ENCODE measurements at places on chromosomes 3 and 15.
A peak's percentile ranks its signal among the peaks of the same experiment; 100 is the strongest.

DNA sequence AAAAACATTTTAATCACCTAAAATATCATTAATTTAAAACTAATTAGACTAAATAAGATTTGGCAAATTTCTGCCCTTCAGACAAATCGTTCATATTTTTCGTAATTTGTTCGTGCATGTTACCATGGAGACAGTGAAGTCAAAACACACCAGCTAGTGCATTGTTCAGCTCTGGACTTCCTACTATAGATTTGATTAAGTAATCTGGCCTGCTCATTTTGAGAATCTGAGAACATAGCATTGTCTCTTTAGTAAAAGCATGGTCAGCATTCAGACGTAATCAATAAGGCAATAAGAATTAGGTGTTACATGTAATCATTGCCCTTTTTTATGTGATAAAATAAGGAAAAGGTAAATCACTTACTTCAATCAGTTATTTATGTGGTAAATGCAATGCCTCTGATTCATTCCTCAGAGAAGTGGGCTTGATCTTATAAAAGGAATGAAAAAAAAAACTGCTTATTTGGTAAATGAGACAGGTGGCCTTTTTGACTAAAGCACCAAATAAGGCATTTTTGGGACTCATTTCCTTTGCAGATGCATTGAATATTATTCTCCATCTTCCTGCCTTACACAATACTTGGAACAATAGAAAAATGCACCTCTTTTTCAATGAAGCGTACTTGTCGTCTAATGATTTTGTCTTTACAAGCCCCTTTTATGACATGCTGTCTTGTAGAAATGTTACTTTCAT is 84.5 kb upstream of the FNDC3B start:
- no peak for DNase-seq

GRCh38 chr3:128050597-128050996 is 1.6 kb upstream of the SEC61A1 start:
- no peak for DNase-seq

- no peak for DNase-seq
Measured at GRCh38 chr3:45988804-45989203, 6.8 kb downstream of the FYCO1 start.

GRCh38 chr3:156582532-156583183 is 27.7 kb upstream of the SSR3 start:
- DNase-seq, result no peak

DNA sequence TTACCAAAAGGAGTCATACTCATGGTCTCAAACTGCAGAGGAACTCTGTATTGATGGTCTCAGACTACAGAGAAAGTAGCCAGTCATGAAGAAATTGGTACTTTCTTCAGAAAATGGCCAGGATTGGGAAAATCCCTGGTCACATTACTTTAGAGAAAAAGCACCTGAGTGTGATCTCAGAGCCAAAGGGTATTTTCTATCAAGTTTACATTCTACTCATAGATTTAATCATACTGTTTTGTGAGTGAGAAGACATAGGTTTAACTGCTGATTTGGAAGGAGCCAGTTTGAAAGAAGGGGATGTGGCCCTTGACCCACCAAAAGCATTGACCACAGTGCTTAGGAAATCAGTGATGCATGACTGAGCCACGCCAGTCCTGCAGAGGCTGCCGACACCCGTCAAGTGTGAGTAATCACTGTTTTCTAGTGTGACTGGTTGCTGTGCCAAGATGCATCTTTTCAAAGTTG is 203.6 kb downstream of the AKAP13 start:
- DNase-seq, result no peak

DNA sequence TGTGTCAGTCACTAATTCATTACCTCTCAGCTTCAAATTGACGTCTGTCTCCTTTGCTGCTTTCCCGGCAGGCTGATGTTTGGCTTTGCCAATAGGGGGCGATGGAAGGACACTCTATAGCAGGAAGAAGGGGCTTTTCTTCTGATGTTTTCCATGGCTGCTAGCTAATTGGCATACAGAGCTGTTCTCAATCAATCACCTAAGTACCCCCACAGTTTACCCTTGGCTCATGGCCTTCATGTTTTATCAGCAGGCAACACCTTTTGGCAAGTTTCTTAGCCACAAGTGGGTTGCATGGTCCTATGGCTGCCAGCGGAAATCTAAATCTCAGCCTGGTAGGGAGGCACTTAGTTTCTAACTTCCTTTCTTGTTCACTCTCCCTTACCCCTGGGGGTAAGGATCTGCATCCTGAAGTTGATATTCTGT is 45.0 kb downstream of the ESYT3 start:
- no peak for DNase-seq

GRCh38 chr3:159711560-159712333 is 276.9 kb upstream of the IL12A start:
- DNase-seq, result no peak

DNA sequence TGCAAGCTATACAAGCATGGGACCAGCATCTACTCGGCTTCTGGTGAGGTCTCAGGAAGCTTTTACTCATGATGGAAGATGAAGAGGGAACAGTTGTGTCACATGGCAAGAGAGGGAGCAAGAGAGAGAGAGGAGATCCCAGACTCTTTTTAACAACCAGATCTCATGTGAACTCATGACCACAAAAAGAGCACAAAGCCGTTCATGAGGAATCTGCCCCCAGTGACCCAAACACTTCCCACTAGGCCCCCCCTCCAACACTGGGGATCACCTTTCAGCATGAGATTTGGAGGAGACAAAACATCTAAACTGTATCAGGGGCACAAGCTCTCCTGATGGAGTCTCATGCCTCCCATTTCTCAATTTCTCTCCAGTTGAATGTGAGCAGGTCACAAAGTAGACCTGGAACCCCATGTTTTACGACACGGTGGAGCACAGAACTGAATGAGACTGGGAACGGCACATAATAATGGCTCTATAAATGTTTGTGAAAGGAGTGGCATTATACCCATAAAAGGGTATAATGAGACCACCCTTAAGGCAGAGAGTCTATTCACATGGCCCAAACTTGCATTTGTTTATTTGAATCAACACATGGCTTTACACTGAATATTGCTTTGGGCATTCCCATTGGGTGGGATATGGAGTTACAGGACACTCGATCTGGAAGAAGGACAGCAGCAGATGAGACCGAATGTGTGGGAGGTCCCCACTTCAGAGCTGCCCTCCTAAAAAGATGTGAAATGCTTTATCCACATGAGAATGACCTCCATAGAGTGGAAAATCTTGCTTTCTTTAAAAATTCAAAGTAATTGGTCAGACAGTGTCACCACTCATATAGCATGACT is 38.8 kb downstream of the IL16 start:
- no peak for DNase-seq

DNA sequence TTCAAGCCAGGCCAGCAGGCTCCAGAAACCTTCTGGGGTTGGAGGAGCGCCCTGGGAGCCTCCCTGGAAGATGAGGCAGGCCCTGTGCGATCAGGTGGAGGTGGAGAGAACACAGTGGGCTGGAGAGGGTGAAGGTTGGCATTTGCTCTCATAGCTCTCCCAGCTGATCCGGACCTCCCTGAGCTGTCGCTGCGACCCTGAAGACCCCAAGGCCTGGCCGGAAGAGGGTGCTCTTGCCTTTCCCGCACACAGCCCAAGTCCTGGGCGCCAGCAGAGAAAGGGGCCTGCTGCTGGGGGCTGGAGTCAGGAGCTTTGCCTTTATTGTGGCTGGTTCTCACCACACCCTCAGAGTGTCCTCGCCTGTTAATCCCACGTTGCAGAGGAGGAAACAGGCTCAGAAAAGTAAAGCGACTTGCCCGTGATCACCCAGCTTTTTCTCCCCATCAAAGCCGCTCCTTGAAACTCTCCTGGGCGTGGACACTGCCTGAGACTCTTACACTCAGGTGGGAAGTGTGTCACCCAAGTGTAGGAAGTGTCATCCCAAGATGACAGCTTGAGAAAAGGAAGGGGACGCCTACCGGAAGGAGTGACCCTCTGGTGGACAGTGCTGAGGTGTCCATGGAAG is 8.6 kb upstream of the RPL29 start:
- DNase-seq, result no peak

- no peak for DNase-seq
Measured at GRCh38 chr15:57305009-57305408, 71.3 kb upstream of the CGNL1 start.

DNA sequence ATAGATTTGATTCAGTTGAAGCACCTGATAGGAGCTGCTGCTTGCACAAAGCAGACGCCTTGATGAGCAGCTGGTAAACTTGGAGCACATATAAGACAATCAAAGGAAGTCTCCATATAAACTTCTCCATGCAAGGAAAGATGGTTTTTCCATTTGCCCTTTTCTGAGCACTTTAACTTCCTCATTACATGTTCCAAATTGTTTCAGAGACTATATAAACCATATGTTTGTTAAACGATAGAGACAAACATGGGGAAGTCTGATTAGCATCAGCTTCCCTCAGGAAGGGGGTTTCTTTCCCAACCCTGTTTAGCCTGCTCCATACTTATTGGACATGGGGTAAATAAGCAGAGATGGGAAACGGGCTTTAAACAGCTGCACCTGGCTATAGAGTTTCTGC is 88.0 kb downstream of the DHX36 start:
- no peak for DNase-seq

GRCh38 chr3:111584744-111585143 is 10.4 kb downstream of the ZBED2 start:
- DNase-seq, result no peak

- DNase-seq, result no peak
Measured at GRCh38 chr3:42894698-42895579, 11.0 kb upstream of the ZNF662 start.

DNA sequence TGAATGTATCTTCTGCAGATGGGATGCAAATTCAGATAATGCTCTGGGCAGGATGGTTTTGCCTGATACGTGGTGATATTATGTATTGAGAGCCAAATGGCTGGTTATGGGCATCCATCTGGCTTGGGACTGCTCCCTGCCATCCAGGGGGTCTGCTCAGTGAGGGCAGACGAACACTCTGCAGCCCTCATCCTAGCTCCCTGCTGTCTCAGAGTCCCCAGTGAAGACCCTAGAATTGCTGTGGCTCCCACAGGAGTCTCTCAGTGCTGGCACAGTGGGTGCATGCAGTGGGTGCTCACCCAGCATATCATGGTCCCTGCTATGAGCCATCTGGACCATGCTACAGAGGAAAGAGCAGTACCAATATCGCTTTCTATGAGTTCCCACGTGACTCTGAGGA is 10.3 kb downstream of the CX3CR1 start:
- no peak for DNase-seq

DNA sequence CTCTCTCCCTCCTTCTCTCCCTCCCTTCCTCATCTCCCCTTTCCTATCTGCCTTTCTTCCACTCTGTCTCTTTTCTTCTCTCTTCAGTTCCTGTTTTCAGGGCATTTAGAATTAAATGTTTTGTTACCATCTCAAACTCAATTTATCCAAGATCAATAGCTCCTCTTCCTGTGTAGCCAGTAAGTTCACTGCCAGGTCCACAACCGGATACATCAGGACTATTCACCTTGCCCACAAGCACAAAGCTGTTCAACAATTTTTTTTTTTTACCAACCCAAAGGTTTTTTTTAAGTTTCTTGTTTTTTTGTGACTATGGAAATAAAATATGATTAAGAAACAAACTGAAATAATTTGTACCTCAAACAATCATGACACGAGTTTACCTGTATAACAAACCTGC is 26.1 kb downstream of the FBN1 start:
- no peak for DNase-seq

GRCh38 chr3:134258761-134259347 is 8.2 kb upstream of the RYK start:
- DNase-seq, result no peak

- no peak for DNase-seq
Measured at GRCh38 chr15:79381593-79381992, 50.5 kb upstream of the MINAR1 start.

DNA sequence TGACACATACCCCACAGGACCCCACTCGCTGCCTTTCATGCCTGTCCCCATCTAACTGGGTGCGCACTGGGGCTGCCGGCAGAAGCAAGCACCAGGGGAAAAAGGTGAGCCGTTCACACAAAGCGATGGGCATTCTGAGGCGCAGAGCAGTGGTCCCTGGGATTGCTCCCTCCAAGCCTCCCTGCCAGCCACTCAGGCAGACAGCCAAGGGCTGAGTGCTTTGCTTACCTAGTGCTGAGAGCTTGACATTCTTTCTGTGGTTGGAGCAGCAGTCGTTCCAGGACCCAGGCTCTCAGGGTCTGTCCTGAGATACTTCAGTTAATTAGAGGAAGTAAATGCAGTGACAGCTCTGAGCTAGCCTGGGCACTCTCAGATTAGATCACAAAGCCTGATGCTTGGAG is 5.7 kb downstream of the ESYT3 start:
- no peak for DNase-seq

- no peak for DNase-seq
Measured at GRCh38 chr3:56815589-56815988, 13.8 kb upstream of the ARHGEF3 start.

GRCh38 chr3:37773911-37774310 is 87.8 kb upstream of the CTDSPL start:
- no peak for DNase-seq

- DNase-seq, result peak; percentile 11
Measured at GRCh38 chr3:18649666-18650363, 224.7 kb upstream of the SATB1 start.

DNA sequence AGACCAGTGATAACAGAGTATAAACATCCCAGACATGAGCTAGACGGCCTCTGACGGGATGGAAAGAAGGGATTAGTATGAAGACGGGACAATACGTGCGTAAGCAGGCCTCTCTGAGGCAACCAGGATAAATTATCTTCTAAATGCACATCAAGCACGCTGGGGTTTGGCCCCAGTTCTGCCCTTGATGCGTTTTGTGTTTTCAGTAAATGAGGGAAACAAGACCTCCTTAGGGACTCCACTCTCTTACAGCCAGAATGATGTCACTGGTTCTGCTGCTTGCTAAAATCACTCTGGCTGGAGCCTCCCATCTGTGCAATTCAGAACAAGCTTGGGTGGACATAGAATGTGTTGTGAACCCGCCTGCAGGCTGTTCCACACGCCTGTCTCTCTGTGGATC is 156.0 kb upstream of the MCTP2 start:
- DNase-seq, result no peak

- DNase-seq, result no peak
Measured at GRCh38 chr3:28028554-28028953, 212.9 kb upstream of the CMC1 start.

GRCh38 chr3:64484289-64484992 is 203.4 kb downstream of the ADAMTS9 start:
- peak; percentile 55 for DNase-seq

DNA sequence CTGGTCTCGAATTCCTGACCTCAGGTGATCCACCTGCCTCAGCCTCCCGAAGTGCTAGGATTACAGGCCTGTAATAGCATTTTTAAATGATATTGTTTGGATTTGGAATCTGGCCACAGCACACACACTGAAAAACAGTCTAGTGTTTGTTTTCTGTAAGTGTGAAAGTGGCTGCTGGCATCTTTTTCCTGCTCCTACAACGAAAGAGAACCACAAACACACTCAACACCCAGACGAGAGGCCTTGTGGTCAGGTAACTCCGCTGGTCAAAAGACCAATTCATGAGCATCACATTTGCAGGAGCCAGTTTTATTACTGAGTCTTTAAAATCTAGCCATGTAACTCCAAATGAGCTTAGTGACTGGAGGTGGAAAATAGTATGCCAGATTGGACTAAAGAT is 50.2 kb downstream of the IMPG2 start:
- no peak for DNase-seq

- DNase-seq, result no peak
Measured at GRCh38 chr15:68553314-68553993, 25.3 kb upstream of the CORO2B start.

GRCh38 chr3:62712746-62713145 is 162.5 kb downstream of the CADPS start:
- DNase-seq, result no peak
